Fibroblast of villous mesenchyme (primary cell): ENCODE measurements at places on chromosomes 1 and 21. TPM values are rescaled to one million over a fixed set of nuclear protein-coding genes. Genes with fewer than 3 reads are reported as not detected.

DNA sequence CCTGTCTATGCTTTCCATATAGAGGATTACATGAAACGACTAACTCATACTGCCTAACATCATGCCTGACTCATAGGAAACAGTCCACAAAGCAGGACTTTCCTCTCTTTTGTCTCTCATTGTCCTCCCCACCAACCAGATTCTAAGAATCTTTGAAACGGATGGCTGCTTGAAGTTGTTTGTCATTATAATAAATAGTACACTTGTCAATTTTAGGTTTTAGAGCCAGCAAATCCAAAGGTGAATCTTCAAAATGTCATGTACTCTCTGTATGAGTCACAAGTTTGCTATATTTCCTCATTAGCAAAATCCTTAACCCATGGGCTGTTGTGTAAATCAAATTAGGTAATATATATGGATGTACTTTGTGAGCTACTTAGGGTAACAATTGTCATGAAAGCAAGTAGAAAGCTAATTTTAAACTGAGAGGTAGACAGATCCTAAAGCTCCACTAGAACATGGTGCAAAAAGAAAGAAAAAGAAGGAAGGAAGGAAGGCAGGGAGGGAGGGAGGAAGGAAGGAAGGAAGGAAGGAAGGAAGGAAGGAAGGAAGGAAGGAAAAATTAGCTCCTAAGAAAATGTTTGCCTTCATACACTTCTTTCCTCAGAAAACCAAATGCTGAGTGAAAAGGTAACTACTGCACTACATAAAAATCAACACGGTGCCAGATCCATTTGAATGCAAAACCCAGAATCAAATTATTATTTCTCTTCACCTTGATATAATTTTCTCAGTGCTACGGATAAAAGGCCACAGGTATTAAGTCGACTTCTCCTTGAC lies 129.5 kb upstream of the PRMT6 start:
- DNase-seq, result no peak

DNA sequence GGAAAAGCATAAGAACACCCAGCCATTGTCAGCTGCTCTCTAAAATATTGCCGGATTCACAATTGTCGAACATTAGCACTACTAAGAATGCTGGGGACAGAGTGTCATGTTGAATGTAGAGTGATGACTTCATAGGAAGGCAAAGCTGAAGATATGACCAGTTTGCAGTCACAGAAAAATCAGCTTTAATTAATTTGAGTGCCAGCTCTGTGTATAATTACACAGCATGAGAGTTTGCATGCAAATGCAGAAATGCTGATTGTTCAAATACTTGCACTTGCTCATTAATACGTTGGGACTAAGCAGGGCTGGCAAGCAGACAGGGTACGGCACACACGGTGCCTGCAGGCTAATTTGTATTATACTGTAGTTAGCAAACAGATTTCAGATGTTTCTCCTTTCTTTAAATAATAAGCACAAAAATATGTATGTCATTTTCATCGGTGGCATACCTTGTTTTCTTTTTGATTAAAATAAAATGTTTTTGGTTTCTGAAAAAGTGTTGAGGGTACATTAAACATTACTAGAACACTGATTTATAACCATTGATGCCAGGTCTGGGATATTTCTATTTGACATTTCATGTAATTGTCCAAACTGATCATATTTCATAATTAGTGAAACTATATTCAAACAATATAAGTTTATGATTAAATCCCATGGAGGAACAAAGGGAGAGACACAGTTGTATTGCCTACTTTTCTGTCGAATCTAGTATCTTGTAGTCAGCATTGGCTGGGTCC lies 99.8 kb upstream of the ADGRL2 start:
- DNase-seq, result no peak

- DNase-seq, result no peak
These were observed 214.1 kb downstream of the DYRK1A start for GRCh38 chr21:37580666-37581065.

GRCh38 chr1:111204983-111205713 lies 4.7 kb upstream of the DENND2D start:
- no peak for DNase-seq

DNA sequence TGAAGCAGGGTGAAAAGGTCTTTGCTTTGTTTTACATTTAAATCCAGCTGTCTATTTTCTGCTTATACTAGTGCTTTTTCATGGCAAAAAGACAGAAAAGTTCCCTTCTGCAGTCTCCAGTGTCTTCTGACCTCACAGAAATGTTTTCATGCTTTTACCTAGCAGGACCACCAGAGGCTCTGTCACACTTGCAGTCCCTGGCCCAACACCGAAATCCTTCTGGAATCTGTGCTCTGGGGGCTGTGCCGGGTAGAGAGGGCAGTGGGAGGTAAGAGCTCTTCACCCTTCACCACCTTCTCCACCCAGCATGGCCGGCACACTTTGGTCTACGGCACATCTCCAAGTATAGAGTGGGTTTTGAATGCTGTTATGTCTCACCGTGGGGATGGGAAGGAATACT lies 20.8 kb downstream of the GNAT2 start:
- no peak for DNase-seq

GRCh38 chr1:32404946-32405345 lies 10.7 kb upstream of the BSDC1 start:
- peak; percentile 82 for DNase-seq

- DNase-seq, result peak; percentile 16
These were observed 180.0 kb downstream of the TTLL7 start for GRCh38 chr1:83818916-83819315.

DNA sequence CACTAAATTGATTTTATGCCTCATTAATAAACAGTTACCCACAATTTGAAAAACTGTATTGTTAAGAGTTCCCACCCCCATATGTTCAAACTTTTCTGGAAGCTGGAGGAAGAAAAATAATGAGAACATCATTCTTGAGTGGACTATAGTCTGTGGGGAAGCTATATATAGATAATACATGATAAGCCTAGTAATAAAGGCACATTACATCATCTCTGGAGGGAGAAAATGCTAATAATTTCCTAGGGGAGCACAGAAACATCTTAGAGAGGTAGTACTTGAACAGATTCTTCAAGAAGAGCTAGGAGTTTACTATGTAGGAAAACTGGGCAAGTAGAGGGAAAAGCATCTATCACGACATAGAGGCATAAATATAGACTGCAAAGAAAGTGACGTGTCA lies 19.6 kb downstream of the CYP2J2 start:
- DNase-seq, result no peak

DNA sequence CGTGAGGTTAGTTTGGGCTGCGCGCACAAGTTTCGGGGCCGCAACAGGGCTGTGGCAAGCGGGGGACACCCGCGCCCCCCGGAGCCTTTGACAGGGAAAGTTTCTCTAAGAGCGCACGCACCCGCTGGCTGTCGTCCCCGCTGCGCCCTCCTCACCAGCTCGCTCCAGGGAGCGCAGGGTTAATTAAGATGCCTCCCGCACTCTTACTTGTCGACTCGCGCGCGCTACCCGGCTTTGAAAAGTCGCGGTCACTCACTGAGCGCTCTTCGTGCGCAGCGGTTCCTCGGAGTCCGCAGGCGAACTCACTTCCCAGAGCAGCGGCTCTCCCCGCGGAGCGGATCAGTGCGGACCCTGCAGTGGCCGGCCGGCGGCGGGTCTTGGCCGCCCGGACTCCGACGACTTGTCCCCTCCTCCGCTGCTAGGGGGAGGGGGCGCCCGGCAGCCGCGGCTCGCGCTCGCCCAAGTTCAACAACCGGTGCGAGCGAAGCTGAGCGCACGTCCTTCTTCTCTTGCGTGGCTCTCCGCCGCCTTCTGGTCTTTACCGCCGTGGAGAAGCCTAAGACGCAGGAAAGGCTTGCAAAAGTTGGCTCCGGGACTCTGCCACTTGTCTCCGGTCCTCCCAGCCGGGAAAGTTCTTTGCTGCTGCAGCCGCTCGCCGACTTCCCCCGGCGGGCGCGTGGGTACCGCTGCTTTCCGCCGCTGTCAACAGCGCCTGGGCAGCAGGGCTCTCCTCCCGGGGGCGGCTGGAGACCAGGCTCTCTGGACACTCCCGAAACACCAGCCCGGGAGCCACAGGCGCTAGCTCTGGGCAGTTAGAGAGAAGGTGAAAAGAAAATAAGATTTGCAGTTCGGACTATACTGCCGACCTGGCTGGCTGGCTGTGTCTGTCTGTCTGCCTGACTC lies 506 bp downstream of the JUN start:
- peak; percentile 61 for DNase-seq

GRCh38 chr1:66380452-66381212 lies 153.3 kb upstream of the SGIP1 start:
- DNase-seq, result no peak

DNA sequence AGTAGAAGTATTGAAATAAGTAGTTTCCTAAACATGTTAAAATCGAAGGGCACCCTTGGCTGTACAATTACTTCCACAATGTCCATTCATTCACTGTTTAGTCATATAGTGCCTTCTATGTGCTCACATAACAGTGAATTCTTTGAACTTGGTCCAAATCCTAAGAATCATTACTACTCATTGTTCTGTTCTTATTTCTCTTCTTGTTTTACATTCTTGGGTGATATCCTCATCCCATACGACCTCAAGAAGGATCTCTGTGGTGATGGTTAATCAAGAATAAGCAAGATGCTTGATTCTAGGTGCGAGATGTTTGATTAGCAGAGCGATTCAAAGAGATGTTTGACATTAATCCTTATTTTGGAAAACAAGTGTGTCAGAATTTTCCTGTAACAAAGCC lies 667.4 kb upstream of the ZP4 start:
- peak; percentile 21 for DNase-seq

- DNase-seq, result peak; percentile 67
These were observed 36.1 kb downstream of the SORT1 start for GRCh38 chr1:109361649-109362048.

CELSR2 gene
- total RNA-seq, result 1.3 TPM in 2 replicates

WLS gene
- total RNA-seq, result 66.1 and 83.8 TPM in 2 replicates

PLA2G2A gene
- not detected in 2 replicates for total RNA-seq

LMOD1 gene
- 44.1 and 50.1 TPM in 2 replicates for total RNA-seq

ADGRB2 gene
- total RNA-seq, result 11.3 and 14.2 TPM in 2 replicates

TMEM240 gene
- 2.2 and 2.3 TPM in 2 replicates for total RNA-seq

SHISAL2A gene
- total RNA-seq, result not detected in 2 replicates

FAM72D gene
- total RNA-seq, result 0.32 and 0.43 TPM in 2 replicates

FMO4 gene
- 1.3 and 1.7 TPM in 2 replicates for total RNA-seq

CTSS gene
- 4.7 and 7.4 TPM in 2 replicates for total RNA-seq
